ENCODE measurements at places on chromosomes 5 and 9.

DNA sequence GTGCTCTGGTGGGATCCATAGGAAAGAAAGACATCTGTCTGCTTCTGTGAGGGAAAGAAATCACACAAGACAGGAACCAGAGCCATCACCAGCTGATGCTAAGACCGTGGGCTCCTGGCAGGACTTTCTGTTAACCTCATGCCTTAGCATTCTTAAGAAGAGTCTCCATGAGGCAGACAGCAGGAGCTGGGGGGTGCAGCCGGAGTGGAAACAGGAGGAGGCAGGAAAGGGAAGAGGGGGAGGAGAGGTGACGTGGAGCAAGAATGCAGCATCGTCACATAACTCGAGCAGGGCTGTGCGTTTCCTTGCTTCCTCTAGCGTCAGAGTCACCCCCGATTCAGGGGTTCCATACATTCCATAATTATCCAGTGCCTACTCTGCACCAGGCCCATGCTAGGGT lies 53.6 kb downstream of the ERGIC1 start:
- peak; percentile 95 for DNase-seq

- no peak for DNase-seq
These were observed 894.9 kb upstream of the CTNND2 start for GRCh38 chr5:12799165-12799564.

GRCh38 chr9:133126697-133127339 lies 5.8 kb upstream of the RALGDS start:
- DNase-seq = no peak

GRCh38 chr5:115979201-115980041 lies 17.1 kb downstream of the LVRN start:
- peak; percentile 90 for DNase-seq

GRCh38 chr9:98034593-98035546 lies 21.7 kb upstream of the NANS start:
- DNase-seq = peak; percentile 75

DNA sequence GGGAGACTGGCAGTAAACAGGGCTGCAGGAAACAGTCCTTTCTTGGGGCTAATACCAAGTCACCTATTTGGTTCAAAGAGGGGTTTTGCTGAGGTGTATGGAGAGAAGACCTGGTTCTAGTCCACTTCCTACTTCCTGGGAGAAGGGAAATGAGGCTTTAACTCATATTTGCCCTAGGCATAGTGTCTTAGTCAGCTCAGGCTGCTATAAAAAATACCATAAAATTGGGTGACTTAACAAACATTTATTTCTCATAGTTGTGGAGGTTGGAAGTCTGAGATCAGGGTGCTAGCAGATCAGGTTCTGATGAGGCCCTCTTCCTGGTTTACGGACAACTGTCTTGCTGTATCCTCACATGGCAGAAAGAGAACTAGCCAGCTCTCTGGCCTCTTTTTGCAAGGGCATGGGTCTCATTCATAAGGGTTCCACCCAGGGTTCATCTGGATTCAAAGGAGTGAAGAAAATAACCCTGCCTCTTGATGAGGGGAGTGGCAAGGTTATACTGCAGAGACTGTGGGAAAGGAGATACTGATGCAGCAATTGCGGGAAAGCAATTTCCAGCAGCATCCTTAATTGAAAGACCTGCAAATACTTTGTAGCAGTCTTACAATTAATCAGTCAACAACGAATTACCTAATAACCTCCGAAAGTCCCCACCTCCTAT lies 40.5 kb downstream of the ANKDD1B start:
- no peak for DNase-seq

DNA sequence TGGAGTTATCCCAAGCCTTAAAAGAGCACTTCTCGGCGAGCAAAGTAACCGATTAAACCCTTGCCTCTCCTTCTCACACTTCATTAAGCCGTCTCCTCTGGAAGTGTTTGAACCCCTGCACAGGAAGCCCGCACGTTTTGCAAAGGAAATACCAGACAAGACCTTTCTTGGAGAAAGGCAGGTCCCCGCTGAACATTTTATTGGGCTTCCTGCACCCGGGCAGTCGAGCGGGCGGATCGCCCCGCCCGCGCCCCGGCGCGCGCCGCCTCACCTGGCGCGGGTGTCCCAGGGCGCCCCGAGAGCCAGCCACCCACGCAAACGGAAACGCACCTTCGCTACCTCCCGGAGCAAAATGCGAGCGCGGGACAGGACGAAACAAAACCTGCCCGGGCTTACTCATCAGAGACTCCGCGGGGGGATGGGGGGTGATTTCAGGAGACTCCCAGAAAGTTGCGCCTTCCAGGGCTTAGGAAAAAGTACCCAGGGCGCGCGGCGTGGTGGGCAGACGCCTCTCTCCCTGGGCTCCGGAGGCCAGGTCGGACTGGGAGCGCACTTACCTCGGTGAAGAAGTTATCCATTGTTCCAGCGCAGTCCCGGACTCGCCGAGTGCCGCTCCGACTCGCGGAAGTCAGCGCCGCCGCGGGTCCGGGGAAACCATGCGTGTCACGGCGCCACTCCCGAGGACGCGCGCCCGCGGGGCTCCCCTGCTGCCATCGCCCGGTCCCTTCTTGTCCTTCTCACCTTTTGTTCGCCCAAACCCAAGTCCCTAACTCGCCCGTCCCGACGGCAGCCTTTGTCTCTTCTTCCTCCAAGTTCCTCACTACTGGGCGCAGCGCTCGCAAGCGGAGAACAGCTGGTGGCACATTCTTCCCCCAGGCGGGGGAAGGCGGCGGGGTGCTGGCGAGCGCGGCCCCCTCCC lies 598 bp downstream of the MYO10 start:
- DNase-seq = no peak

DNA sequence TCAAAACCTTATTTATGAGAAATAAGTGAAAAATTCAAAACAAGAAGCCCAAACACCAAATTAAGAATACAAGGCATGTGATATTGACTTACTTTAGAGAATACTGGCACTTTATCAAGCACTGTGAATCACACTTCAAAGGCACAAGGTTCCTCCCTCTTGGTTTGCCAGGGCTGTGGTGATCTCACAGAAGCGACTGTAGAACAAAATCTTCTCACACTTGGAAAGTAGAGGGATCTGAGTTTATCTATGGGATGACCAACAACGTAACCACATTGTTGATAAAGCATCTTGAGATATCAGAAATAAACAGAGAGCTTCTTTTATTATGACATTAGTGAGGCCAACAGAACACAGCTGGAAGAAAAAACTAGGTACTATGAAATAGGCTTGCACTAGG lies 295.9 kb downstream of the NFIB start:
- peak; percentile 47 for DNase-seq

- DNase-seq = no peak
These were observed 18.1 kb downstream of the OCLN start for GRCh38 chr5:69510694-69511093.

DNA sequence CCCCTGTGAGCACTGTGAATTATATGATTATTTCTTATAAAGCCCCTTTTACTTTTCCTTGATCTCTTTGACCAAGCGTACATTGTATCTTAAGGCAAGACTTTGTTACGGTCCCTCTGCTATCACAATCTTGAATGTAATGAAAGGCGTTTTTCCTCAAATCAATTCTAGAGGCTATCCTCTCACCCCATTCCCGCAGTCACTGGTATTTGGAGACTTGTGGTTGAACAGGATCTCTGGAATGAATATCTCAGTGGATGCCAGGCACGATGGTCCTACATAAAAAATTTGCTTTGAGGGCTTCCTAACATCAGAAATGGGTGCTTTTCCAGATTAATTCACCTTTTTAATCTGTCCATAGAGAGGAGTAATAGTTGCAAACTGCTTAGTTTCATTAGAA lies 151.4 kb upstream of the PAPPA start:
- no peak for DNase-seq

- DNase-seq = no peak
These were observed 363.4 kb upstream of the SLC24A2 start for GRCh38 chr9:20152151-20152725.

- DNase-seq = peak; percentile 99
These were observed 257.7 kb downstream of the TLE1 start for GRCh38 chr9:81431641-81432040.
